GM12878 (cell line): ENCODE measurements at places on chromosomes 7 and 10. TPM values are rescaled to one million over a fixed set of nuclear protein-coding genes. Genes with fewer than 3 reads are reported as not detected.

GRCh38 chr10:69472544-69472943, 21.3 kb downstream of the TSPAN15 start:
- DNase-seq = no peak
- H3K36me3 ChIP-seq = no peaks in the 10 kb centered on the region
- H3K27ac ChIP-seq = no peak overlapping the region
- H3K4me3 ChIP-seq = no peak overlapping the region
- peaks cover 10% of the 10 kb centered on the region; the same call in 1 of the 2 replicates for H3K4me1 ChIP-seq

- H3K36me3 ChIP-seq = no peaks in the 10 kb centered on the region
- H3K4me1 ChIP-seq = no peaks in the 10 kb centered on the region
- no peak overlapping the region for H3K27ac ChIP-seq
- H3K27me3 ChIP-seq = no peaks in the 10 kb centered on the region; the same call in 1 of the 2 replicates
Measured at GRCh38 chr10:127908106-127908958, 1.4 kb downstream of the PTPRE start.

GRCh38 chr10:12491491-12491890, 142.1 kb downstream of the CAMK1D start:
- H3K27me3 ChIP-seq = no peaks in the 10 kb centered on the region
- H3K4me1 ChIP-seq = no peaks in the 10 kb centered on the region
- no peaks in the 10 kb centered on the region for H3K36me3 ChIP-seq
- H3K27ac ChIP-seq = no peak overlapping the region
- H3K4me3 ChIP-seq = no peak overlapping the region

GRCh38 chr10:100522107-100522801, 2.6 kb upstream of the SEC31B start:
- peaks cover 28% of the 10 kb centered on the region for H3K36me3 ChIP-seq
- no peaks in the 10 kb centered on the region for H3K27me3 ChIP-seq
- H3K4me3 ChIP-seq = no peak overlapping the region
- H3K27ac ChIP-seq = no peak overlapping the region
- no peak for DNase-seq
- no peaks in the 10 kb centered on the region for H3K4me1 ChIP-seq

PTPN12 gene
- 35.1 and 35.8 TPM in 2 replicates for total RNA-seq

PRSS37 gene
- not detected in 2 replicates for total RNA-seq

WEE2 gene
- 0.24 TPM in 1 of 2 replicates, not detected in the other for total RNA-seq
